ENCODE measurements at places on chromosomes 4 and X. TPM values are rescaled to one million over a fixed set of nuclear protein-coding genes. Genes with fewer than 3 reads are reported as not detected.

Gene MGAT4D
- not detected for total RNA-seq

GRCh38 chr4:132001542-132001941 is 1147.6 kb upstream of the PCDH10 start:
- DNase-seq, result no peak

Gene FTHL17
- total RNA-seq, result not detected

Gene CCNG2
- total RNA-seq, result 25.7 TPM

DNA sequence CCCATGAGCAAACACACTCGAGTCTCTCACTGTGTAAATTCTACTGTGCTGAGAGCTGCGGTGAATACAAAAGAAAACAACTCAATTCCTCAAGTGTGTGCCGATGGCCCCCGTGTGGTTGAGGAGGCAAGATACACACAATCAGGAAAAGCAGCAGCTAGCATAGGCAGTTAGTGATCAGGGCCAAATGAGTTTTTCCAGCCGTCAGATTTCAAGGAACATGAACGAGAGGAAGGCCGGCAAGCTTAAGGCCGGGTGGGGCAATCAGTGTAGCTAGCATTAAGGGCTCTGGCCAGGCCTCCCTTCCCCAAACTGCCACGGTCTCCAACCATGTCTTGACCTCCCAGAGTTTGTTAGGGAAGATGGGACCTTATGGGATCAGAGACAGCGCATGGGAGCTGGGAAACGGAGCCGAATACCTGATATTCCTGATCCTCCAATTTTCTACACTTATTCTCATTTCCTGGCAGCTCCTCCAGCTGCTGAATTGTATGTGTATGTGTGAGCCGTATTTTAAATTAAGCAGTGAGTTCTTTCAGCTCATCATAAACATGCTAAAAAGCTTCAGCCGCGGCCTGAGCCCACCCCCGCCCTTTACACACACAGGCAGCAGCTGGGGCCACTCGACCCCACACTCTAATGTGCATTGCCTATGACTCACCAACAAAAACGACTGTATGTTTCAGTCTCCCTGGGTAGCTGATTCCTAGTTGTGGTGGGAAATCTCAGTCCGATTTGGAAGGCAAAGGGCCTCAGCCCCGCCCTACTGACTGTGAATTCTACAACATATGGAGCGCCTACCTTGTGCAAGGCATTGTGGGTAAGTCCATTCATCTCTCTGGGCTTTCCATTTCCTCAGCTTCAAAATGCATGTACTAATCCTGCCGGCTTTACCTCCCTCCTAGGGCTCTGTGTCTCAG is 59.9 kb downstream of the RTL9 start:
- DNase-seq, result no peak

DNA sequence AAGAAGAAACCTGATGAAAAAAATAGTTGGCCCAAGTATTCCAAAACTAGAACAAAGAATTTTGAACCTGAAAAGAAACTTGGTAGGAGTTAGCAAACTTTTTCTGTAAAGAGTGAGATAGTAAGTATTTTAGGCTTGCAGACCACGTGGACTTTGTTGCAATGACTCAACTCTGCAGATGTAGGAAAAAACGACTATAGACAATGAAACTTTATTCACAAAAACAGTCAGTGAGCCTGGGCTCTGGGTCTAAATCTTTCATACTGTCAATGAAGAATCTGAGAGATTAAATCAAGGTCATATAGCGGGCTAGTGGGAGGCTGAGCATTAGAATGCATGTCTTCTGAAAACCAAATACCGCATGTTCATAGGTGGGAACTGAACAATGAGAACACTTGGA is 23.0 kb downstream of the SH3D19 start:
- no peak for DNase-seq

DNA sequence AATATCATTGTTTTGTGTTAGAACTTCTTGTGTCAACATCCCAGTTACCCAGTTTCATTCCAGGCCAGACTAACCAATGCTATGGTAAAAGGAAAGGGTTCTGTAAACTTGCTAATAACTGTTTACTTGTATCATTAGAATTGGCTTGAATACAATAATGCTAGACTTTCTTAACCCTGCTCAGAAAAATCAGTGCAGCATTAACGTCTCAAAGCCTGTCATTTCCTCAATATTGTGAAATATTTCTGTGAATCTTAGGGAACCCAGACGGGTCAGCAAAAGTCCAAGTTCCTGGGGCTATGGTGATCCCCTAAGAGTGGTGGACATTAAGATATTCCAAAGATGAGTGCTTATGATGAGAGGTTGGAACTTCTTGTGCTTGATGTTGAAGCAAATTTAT is 541.2 kb upstream of the MAGEB18 start:
- DNase-seq, result no peak

Gene SPANXD
- total RNA-seq, result not detected

- no peak for DNase-seq
These were observed 129.5 kb downstream of the LARP7 start for GRCh38 chr4:112766422-112766821.

DNA sequence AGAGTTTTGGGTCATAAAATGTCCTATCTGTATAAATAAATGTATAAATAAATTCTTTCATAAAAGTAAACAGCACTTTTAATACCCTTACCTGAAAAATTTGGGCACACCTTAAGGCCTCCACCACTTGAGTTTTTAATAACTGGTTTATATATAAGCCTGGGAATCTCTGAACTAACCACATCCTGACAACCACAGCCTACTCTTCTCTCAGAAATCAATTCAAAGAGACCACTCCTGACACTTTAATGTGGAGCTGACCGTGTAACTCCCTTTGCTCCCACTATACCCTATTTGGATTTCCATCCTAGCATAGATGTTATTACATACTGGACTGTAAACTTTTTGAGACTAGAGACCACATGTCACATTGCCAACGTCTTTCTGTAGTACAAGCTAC is 3.5 kb downstream of the FBXL5 start:
- no peak for DNase-seq

Gene MAGEA2B
- total RNA-seq, result not detected

- no peak for DNase-seq
These were observed 107.0 kb downstream of the IQCM start for GRCh38 chr4:149708513-149709130.

DNA sequence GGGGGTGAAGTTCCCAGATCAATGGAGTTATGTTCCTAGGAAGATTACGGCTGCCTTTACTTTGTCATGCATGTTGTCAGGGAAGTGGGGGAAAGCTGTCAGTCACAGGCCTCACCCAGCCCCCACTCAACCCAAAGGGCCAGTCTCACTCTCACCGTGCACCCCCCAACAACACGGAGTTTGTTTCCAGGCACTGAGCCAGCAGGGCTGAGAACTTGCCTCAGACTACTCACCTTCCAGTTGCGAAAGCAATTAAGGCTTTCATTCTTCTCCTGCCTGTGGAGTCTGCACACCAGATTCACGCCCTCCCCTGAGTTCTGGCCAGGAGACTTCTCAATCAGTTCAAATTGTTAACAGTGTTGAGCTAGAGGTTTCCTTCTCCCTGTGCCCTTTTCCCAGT is 114.3 kb downstream of the SH3BGRL start:
- DNase-seq, result no peak

DNA sequence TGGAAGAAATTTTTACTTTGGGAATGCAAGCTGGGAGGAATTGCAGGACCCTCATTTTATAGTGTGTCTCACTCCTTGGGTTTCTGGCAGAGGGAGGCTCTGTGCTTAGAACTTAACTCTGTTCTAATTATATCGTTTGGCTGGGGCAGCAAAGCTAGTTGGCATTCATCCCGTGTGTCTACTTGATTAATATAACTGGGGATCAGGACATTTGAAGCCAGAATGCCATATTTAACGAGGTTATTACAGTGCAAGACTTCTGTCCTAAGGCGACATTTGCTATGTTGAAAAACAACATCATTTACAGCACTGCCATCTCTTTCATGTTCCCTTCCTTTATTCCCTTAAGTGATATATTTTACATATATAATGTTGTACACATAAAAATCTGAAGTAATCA is 179.1 kb upstream of the TBC1D9 start:
- DNase-seq, result peak; percentile 84

DNA sequence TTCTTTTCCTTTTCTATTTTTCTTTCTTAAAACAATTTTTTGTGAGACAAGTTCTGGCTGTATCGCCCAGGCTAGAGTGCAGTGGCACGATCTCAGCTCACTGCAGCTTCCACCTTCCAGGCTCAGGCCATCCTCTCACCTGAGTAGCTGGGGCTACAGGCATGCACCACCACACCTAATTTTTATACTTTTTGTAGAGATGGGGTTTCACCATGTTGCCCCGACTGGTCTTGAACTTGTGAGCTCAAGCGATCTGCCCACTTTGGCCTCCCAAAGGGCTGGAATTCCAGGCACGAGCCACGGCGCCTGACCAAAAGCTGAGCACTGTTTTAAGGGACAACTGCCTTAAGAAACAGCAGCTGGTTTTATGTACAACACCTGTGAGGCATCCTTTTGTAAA is 9.3 kb upstream of the NAT8L start:
- DNase-seq, result no peak

DNA sequence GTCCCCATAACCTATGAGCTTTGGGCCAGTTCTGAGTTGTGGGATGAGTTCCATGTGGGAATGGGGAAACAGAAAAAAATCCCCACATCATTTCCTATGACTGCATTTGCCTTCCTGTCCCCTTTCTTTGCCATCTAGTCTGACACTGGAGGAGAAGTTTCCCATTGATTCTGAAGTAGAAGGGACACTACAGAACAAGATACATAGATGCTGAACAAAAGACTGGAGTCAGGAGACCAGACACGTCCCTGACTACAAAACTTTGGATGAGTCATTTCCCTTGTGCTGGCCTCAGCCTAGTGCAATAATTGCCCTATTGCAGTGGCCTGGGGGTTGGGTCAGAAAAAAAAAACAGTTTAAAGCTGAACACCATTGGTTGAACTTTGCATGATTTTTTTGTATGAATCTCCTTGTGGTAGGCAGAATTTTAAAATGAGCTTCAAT is 22.1 kb downstream of the BEX3 start:
- no peak for DNase-seq
